ENCODE measurements at places on chromosomes 2 and 18.

DNA sequence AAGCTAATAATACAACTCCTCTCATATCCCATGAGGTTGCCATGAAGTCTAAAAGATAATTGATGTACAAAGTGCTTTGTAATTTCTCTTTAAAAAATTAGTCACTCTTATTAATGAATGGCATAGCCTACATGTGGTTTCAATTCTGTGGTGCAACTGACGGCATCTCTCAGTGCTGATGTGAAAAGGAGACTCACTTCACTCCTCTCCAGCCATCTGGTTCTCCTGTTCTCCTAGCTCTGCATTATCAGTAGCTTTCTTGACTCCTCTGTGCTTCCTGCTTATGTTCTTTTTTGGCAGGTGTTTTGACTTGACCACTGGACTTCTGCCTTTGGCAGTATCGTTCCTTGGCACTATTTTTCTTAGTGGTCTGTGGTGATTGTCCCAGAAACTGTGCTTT is 134.9 kb upstream of the ZFP36L2 start:
- DNase-seq: no peak

- DNase-seq: no peak
Measured at GRCh38 chr2:136119717-136120675, 2.0 kb upstream of the CXCR4 start.

- no peak for DNase-seq
Measured at GRCh38 chr18:64717026-64717425, 568.1 kb upstream of the LINC00305 start.

GRCh38 chr18:59129951-59130703 is 9.6 kb upstream of the SEC11C start:
- DNase-seq: no peak

DNA sequence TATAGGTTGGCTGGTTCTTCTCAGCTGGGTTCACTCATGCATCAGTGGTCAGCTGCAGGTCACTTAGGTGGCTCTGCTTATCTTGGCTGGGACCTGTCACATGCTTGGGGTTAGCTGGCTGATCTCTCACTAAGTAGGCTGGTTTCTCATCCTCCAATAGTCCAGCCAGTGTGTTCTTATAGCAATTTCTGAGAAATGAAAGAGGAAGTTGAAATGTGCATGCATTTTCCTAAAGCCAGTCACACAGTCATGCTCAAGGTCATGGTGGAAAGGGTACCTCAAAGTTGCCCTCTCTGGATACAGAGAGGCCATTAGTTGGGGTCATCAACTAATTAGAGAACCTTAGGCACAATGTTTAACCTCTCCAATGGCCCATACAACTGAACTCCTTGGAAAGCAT is 64.4 kb downstream of the KLHL29 start:
- DNase-seq: no peak

GRCh38 chr2:151264157-151264825 is 2.6 kb upstream of the RBM43 start:
- DNase-seq: no peak

DNA sequence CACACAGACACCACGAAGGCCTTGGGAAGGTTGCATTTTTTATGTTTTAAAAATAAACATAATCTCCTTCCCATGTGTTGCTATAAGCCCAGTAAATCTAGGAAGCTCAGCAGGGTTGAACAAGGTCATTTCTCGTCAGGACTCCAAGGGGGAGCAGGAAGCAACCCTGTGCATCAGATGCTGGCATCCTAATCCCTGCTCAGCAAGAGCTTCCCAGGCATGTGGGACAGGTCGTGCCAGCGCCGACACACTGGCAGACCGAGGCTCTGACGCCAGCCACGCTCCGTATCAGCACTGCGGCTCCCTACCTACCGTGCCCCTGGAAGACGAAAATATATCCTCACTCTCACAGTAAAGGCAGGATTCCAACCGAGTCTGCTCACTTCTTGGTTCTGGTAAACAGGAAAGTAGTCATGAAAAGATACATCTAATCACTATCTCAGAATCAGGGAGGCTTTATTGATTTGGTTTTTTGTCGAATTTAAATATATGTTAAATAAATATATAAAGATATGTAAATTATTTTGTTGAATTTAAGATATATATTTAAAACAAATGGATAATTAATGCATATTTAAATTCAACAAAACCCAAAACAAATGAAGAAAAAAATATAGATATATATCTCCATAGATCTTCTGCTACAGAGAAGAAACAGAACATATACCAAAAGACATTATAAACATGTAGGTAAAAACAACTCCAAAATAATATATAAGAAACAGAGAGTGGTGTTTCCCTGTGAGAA is 61.4 kb downstream of the TXNL1 start:
- no peak for DNase-seq

DNA sequence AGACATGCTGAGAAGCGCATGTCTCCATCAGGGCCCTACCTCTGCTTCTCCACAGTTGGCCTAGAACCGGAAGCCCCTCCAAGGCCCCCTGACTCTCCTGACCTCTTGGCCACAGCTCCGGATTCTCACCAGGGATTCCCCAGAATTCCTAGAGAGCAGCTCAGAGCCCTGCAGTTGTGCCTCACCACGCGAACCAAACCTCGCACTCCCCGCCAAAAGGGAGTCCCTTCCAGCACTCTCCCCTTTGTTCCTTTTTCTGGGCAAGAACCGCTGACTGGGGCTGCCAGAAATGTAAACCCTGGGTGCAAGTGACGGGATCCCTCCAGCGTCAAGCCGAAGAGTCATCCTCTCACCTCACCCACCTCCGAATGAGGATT is 36.7 kb downstream of the AFF3 start:
- peak; percentile 67 for DNase-seq

- DNase-seq: no peak
Measured at GRCh38 chr2:152005607-152006006, 93.2 kb downstream of the CACNB4 start.

DNA sequence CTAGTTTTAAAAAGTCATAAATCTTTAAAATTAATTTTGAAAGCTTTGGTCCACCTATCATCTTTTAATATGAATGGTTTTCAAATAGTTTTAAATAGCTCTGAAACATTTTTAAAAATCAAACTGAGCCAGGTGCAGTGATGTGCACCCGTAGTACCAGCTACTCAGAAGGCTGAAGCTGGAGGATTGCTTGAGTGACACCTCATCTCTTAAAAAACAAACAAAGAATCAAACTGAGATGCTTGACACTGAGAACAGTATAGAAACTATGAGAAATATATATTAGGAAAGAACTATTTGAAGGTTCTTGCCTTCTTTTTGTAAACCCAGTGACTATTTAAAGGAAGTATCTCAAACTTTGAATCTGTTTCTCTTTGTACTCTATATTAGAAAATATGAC is 67.4 kb downstream of the BARD1 start:
- no peak for DNase-seq

DNA sequence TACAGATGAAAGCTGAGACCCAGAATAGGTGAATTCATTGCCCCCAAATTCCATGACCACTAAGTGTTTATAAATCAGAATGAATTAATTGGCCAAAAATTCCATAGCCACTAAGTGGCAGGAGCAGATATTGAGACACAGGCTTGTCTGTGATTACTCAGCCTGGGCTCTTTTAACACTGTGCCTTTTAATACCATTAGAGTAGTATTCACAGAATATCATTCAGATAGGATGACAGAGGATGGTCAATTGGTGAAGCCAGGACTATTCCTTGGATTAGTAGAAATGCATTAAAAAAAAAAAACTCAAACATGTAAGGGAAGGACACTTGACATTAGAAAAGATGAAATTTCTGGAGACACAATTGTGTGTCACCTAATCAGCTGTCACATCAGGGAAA is 698.6 kb downstream of the DCC start:
- no peak for DNase-seq

DNA sequence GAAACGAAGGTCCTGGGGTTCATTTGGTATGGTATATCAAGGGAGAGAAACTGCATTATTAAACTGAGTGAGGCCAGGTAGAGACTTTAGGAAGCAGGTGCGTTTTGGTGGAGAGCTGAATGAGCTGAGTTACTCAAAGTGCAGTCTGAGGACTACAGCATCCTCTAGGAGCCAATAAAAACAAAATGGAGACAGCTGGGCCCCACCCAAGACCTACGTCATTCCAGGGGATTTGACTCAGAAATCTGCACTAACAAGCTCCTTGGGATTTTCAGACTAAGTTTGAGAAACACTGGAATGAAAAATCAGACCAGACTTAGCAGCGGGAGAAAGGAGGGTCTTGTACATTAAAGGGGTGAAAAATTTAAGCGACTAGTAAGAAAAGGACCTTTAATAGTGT is 131.5 kb downstream of the UXS1 start:
- DNase-seq: peak; percentile 81

GRCh38 chr2:231707927-231708772 is at the start of gene PTMA:
Gene PTMA (plus strand): TSS chr2:231708525. CDS start chr2:231708707, 182 bp downstream.
- peak; percentile 99 for DNase-seq

DNA sequence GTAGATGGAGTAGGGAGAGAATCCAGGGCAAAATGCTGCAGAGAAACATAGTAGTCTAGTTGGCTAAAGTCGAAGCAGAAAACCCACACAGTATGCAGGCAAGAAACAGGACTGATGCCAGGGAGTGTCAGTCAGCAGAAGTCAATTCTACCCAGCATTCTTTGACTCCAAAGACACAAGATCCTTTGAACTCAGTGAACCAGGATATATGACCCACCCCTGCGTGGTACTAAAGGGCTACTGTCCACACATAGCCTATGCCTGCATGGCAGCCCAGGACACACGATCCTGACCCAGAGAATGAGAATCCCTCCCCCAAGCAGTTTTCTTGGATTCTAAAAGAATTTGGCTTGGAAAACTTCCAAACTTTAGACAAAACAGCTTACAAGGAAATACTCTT is 42.5 kb downstream of the ALK start:
- no peak for DNase-seq

- DNase-seq: no peak
Measured at GRCh38 chr2:20196053-20196656, 28.8 kb downstream of the SDC1 start.

- DNase-seq: no peak
Measured at GRCh38 chr2:125471963-125472362, 1184.0 kb upstream of the GYPC start.

- DNase-seq: no peak
Measured at GRCh38 chr18:8218197-8218596, 391.0 kb upstream of the RAB12 start.

GRCh38 chr2:48380208-48380607 is 149.7 kb upstream of the STON1 start:
- DNase-seq: no peak

DNA sequence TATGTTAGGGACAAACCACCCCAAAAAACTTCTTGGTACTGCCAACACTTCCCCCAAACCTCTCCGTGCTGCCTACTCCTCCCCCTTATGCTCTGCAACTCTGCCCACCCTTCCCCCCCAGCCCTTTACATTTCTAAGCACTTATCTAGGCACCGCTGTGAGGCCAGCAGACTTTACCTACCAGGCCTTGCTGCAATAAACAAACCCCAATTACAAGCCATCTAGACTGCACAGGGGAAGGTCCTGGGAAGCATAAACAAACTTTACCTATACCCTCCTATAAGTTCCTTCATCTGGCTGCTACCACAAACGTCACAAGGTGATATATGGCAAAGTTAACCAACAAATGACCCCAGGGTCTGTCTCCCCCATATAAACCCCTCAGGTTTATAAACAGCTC is 259.4 kb upstream of the GULP1 start:
- DNase-seq: no peak

DNA sequence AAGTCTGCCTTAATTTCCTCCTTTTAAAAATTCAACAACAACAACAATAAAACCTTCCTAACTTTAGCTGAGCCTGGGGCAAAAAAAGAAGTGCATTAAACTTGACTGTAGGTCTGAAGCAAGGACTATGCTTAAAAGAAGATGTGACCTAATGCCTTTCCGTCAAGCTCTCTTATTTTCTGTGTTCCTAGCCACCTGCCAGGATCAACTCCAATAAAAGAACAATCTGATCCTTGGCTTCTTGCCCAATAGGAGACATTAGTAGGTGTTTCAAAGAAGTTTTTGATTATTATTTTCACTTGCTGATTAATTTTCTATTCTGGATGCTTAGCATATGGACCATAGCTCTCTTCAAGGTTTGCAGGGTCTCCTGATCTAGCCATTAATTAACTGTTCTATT is 237.5 kb downstream of the STK39 start:
- no peak for DNase-seq
